ENCODE measurements at places on chromosomes 3 and 15. TPM values are rescaled to one million over a fixed set of nuclear protein-coding genes. Genes with fewer than 3 reads are reported as not detected.

GRCh38 chr15:73602992-73603391 is 30.2 kb downstream of the NPTN start:
- DNase-seq: no peak

- peak; percentile 41 for DNase-seq
Observed at GRCh38 chr3:184874709-184875644, 63.0 kb downstream of the VPS8 start.

GRCh38 chr3:69309814-69310213 is 76.1 kb downstream of the FRMD4B start:
- DNase-seq: peak; percentile 52

DNA sequence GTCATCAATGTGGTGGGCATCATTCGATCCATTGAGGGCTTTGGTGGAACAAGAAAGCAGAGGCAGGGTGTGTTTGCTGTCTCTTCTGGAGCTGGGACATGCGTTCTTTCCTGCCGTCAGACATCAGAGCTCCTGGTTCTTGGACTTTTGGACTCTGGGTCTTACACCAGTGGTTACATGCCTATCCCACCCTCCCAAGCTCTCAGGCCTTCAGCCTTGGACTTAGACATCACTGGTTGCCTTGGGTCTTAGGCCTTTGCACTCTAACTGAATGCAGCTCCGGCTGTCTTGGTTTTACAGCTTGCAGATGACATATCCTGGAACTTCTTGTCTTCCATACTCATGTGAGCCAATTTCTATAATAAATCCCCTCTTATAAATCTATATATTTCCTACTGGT is 8.1 kb upstream of the MASP1 start:
- DNase-seq: no peak

DNA sequence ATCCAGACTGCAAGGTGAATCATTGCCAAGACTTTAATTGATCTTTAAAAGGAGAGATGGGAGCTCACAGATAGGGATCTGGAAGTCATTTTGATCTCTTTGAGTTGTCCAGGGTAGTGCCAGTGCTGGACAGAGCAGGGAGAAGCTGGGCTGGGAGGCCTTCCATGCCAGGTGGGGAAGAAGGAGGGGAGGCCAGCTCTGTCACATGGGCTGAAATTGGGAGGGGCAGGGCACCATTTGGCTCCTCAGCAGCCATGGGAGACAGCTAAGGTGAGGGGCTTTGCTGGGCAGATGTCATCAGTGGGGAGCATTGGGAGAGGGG is 23.4 kb downstream of the SMAD6 start:
- DNase-seq: no peak

- DNase-seq: no peak
Observed at GRCh38 chr3:159356606-159357005, 554.8 kb downstream of the MFSD1 start.

DNA sequence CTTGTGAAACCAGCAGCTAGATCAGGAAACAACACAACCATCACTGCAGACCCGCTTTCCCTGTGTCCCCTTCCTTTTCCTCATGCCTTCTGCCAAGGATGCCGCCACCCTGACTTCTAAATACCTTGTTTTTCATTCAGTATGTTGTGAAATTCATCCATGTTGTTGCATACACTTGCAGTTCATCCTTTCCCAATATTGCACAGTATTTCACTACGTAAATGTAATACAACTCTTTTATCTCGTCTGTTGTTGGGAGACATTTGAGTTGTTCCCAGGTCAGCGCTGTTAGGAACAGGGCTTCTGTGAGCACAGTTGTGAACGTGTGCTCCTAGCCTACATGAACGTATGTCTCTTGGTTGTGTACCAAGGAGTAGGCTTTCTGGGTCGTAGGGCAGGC is 24.2 kb downstream of the TLNRD1 start:
- DNase-seq: no peak

- DNase-seq: peak; percentile 84
Observed at GRCh38 chr3:65785065-65785645, 253.6 kb downstream of the MAGI1 start.

GRCh38 chr3:13083898-13084297 is 10.7 kb upstream of the IQSEC1 start:
- DNase-seq: no peak

DNA sequence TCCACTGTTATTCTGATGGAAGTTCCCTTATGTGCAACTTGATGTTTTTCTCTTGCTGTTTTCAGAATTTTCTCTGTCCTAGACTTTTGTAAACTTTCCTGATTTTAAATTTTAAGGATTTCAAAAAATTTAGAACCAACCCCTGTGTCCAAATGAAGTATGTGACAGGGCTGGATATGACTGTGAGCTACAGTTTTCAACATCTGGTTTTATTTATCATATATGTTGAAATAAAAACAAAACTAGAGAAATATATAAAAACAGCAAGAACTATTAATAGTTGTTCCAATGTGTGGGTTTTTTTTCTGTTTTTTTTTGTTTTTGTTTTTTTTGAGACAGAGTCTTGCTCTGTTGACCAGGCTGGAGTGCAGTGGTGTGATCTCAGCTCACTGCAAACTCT is 47.4 kb upstream of the PSMD6 start:
- no peak for DNase-seq

- DNase-seq: peak; percentile 64
Observed at GRCh38 chr3:105686278-105686897, 182.4 kb downstream of the CBLB start.

GRCh38 chr3:193837347-193837827 is 244.4 kb downstream of the OPA1 start:
- no peak for DNase-seq

DNA sequence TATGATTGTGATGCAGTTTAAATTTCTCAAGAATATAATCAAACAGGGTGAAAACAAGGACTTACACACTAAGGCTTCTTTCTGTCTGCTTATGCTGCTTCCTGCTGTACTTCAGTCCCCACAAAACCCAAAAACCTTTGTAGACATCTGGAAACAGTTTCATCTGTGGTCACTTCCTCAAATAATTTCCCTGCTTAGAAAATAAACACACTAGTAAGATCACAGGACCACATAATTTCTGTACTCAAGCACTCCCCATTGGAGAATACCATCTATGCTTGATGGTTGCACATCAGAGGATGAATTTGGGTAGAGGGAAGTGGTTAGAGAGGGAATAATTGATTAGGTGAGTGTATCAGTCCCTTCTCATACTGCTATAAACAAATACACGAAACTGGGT is 266.2 kb downstream of the LSAMP start:
- DNase-seq: peak; percentile 10

DNA sequence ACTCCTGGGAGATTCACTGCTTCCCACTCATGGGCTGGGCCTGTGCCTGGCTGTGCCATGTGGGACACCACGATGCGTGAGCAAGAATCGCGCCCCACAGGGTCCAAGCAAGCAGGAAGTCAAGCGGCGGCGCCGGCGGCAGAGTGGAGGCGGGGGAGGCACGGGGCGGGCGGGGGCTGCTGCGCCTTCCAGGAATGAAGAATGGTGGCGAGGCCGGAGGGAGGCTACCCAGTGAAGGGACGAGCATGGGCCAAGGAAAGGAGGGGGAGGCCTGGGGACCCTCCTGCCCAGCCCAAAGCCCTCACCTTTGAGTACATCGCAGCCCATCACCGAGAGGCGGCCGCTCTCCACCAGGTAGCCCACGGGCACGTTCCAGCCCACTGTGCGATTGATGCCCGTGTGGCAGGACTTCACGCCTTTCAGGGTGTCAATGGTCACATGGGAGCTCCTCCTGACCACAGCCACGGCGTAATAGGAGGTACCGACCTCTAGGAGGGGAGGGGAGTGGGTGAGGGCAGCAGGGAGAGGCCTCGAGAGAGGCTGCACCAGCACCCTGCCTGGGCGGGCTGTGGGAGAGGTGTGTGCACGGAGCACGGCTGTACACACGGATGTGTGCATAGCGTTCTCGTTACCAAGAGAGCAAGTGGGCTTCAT is 5.5 kb downstream of the MELTF start:
- DNase-seq: no peak

GRCh38 chr3:48065035-48065434 is 48.8 kb upstream of the MAP4 start:
- no peak for DNase-seq

DNA sequence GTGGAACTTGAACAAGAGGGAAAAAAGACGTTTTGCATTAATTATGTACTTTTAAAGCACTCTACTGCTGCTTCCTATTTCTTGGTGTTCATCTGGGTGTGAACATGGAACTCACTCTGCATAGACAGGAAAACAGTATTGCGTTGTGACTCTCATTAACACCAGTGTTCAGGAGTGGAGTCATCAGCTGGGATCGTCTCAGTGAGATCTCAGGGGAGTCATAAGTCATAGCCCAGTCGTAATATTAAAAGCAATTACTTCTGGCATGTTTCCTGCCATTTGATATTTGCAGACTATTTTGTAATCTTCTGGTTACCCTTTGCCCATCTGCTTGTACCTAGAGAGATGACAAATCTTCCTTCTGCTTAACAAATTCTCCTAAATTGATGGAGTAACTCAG is 462.0 kb upstream of the ATP11B start:
- DNase-seq: no peak

GRCh38 chr15:38708672-38709180 is 144.1 kb upstream of the RASGRP1 start:
- DNase-seq: no peak

GRCh38 chr3:151146731-151147091 is 56.3 kb downstream of the GPR171 start:
- no peak for DNase-seq

- DNase-seq: no peak
Observed at GRCh38 chr3:25940935-25941334, 151.0 kb downstream of the OXSM start.

- peak; percentile 67 for DNase-seq
Observed at GRCh38 chr3:143775459-143775858, 72.8 kb downstream of the SLC9A9 start.

DNA sequence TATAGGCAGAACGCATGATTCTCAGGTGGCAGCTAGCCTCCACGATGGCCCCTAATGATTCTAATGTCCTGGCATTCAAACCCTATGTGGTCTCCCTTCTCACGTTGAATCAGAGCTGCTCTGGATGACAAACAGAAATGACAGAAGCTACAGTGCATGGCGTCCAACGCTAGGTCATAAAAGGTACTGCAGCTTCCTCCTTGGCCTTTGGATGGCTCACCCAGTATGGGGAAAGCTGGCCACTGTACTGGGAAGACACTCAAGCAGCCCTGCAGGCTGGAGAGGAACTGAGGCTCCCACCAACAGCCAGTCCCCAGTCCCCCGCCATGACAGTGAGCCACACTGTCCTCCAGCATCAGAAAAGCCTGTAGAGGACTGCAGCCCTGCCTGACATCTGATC is 286.3 kb downstream of the FAM43A start:
- no peak for DNase-seq

DNA sequence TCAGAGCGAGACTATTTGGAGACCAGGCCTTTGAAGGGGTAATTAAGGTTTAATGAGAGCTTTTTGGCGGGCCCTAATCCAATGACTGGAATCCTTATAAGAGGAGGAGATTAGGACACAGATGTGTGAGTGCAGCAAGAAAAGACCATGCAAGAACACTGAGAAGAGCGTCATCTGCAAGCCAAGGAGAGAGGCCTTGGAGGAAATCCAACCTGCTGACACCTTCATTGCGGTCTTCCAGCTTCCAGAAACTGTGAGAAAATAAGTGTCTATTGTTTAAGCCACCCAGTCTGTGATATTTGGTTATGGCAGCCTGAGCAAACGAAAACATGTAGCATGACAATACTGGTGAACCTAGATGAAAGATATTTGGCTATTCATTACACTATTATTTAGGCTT is 23.0 kb upstream of the MUSTN1 start:
- DNase-seq: no peak

GRCh38 chr3:58496206-58496857 is 4.4 kb downstream of the KCTD6 start:
- DNase-seq: peak; percentile 35

DNA sequence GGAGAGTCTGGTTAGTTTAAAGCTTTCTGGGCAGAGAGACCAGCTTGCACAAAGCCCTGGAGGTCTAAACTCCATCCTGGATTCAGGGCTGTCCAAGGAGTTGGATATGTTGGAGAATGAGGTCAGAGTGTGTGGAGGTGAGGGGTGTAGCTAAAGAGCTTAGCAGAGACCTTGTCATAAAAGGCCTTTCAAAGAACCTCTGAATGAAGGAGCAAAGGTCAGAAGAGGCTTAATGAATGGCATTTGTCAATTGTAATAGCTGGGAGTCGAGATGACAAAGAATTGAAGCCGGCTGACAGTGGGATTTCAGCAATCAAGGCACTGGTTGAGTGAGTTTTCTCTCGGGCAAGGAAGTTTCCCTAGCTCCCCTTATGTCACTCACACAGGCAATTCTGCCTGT is 202.6 kb downstream of the PDCD6IP start:
- DNase-seq: no peak

DNA sequence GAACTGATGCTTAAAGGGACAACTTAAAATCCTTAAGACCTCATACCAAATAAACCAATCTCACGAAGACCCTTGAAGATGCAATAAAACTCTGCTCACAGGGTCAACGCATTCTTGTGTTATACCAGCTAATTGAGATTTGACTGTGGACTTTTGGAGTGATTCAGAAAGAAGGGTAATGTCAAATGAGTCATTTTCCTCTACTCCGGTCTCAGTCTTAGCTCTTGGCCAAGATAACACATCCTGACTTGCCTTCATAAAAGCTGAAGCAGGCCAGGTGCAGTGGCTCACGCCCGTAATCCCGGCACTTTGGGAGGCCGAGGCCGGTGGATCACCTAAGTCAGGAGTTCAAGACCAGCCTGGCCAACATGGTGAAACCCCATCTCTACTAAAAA is 3.8 kb downstream of the PKM start:
- DNase-seq: peak; percentile 85

DNA sequence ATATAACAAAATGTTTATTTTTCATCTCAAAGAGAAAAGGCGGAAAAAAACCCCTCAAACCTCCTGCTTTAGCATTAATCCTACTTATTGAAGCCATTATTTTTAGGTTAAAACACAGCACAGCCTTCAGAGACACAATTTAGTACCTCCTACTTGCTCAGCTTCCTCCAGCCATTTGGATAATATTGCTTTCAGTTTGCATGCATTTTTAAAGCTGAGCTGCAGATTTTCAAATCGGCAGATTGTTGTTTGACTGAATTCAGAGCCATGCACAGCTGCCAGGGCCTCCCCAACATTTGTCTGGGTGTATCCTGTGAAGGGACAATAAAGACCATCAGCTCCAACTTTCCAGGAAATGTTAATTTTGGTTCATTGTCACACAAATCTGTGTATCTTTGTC is 14.5 kb downstream of the POU1F1 start:
- no peak for DNase-seq

DNA sequence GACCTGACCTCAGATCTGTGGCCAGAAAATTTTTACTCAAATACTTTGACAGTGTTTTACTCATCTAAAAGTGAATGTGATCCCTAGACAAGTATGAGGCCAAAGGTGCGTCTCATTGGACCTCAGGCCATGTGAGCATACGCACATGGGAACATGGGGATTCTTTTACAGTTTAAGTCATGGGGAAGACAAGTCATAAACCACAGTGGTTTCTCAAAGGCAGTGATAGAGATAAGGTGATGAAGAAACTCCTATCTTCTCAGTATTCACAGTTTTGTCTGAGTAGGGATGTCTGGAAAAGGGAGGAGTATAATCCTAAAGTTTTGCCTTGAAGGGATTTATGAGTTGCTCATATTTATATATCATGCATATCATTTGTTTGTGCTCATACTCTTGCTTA is 173.8 kb downstream of the FNDC3B start:
- peak; percentile 54 for DNase-seq

AMOTL2 gene
- total RNA-seq: 75.7 TPM

LRTM1 gene
- total RNA-seq: not detected

EHD4 gene
- 10.8 TPM for total RNA-seq

HTR3E gene
- not detected for total RNA-seq

SPSB4 gene
- not detected for total RNA-seq

SGO1 gene
- total RNA-seq: 14.5 TPM

GPR160 gene
- 0.90 TPM for total RNA-seq

TBC1D2B gene
- total RNA-seq: 51.5 TPM

ABHD17C gene
- 5.6 TPM for total RNA-seq

All from fibroblast of the aortic adventitia (primary cell).